IPS DF 19.7 (cell line): ENCODE measurements at places on chromosomes 5 and 9.

DNA sequence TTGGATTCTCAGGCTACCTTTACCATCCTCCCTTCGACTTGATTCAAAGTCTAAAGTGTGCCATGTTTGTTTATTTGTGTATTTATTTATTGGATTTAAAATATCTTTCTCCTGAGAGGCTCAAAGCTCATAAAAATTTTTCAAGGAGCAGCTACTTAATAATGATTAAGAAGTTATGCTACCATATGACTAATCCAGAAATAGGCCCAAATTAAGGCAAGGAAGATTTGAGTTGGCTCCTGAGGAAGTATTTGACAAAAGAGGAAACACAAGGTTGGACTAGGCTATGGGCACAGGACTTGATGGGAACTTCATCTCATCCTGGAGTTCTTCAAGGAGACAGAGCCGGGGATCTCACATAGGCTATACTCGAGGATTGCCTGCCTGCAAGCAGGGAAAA lies 22.4 kb upstream of the PPP2CA start:
- no peak for DNase-seq

- DNase-seq, result no peak
Observed at GRCh38 chr9:2339416-2339815, 282.2 kb upstream of the VLDLR start.

DNA sequence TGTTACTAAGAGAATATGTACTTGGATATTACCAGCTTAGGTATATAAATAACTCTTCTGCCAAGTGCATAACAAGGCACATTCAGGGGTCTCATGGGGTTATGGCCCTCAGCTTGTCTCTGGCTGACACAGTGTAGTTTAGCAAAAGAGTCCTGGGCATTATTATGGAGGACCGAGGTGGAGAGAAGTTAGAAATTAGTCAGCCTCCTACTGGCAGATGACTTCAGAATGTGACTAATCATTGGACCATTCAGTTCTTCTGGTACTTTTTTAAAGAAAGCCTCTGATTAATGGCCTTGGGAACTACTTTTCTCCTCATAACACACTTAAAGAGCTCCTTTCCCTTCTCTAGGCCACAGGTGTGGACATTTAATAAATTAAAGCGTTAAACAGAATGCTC lies 178.9 kb downstream of the SH3GL2 start:
- no peak for DNase-seq

DNA sequence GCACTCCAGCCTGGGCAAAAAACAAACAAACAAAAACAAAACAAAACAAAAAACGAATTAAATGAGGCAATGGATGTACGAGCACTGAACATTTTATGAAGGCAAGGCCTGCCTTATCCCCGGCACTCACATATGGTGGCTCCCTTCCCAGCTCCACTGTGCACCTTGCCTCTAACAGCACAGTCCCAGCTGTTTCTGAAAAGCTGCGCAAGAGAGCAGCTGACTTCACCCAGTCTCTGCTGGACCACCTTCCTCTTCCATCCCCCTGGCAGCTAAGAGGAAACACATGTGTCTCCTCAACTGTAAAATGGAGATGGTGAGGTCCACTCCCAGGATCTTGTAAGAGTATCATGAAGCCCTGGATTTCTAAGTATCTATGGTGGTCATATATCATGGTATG lies 100.7 kb downstream of the KLF4 start:
- no peak for DNase-seq

- DNase-seq, result no peak
Observed at GRCh38 chr5:39599721-39600431, 175.1 kb upstream of the DAB2 start.

DNA sequence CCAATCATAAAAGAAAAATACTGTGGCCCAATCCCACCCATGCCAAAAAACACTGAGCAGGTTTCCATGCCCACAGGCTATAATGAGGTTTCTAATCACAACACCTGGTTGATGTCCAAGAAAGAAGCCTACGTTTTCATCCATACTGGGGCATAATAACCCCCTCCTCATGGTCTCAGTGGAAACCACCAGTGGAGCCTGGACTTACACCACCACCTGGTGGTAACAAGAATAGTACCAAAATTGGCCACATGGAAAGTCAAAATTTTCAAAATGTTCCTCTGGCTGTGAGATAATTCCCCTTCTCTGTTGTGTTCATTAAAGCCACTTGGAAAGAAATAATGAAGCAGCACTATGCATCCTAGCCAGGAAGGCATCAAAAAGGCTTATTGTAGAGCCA lies 687.3 kb upstream of the ST8SIA4 start:
- DNase-seq, result peak; percentile 15

DNA sequence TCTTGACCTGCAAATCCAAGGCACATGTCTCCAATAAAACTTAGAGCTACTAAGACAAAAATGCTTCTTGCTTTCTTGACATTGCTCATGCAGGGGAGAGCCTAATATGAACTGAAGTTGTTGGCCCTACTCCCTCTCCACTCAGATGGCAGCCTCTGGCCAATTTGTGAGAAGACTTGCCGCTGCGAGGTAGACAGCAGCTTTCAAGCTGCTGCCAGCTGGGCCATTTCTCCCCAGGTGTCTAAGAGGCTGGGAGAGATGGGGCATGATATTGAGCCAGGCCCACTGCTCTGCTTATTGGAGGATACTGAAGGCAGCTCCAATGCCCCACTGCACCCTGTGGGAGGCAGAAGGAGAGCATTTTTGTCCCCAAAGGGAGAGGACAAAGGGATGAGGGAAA lies 380.5 kb downstream of the RASEF start:
- DNase-seq, result no peak
